ENCODE measurements at places on chromosomes 1 and 21. TPM values are rescaled to one million over a fixed set of nuclear protein-coding genes. Genes with fewer than 3 reads are reported as not detected.

GRCh38 chr1:185398022-185398421, 81.0 kb upstream of the IVNS1ABP start:
- H3K27ac ChIP-seq = no peak overlapping the region
- DNase-seq = no peak
- no peak overlapping the region for H3K4me3 ChIP-seq
- peaks cover 44% of the 10 kb centered on the region for H3K4me1 ChIP-seq

GRCh38 chr1:51945591-51945990, 44.9 kb downstream of the RAB3B start:
- H3K36me3 ChIP-seq = peaks cover 20% of the 10 kb centered on the region
- H3K4me3 ChIP-seq = no peak overlapping the region
- no peaks in the 10 kb centered on the region for H3K27me3 ChIP-seq
- peaks cover 14% of the 10 kb centered on the region for H3K4me1 ChIP-seq
- DNase-seq = no peak
- no peak overlapping the region for H3K27ac ChIP-seq

DNA sequence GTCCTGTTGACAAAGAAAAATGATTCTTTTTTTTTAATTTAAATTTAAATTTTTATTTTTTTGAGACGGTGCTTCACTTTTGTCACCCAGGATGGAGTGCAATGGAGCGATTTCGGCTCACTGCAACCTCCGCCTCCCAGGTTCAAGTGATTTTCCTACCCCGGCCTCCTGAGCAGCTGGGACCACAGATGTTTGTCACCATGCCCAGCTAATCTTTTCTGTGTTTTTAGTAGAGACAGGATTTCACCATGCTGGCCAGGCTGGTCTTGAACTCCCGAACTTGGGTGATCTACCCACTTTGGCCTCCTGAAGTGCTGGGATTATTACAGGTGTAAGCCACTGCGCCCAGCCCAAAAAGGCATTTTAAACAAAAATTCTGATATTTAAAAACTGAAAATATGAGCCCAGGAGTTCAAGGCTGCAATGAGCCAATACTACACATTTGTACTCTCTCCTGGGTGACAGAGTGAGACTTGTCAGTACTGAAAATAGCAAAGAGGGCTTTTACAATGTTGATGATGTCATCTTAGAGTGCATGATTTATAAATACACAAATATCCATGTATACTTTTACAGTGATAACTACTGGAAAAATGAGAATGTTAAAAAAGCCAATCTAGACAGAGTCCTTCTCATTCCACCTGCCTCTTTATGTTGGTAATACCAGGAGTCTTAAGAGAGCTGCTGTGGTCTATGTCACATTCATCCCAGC, 56.0 kb upstream of the STUM start:
- no peak for DNase-seq
- no peaks in the 10 kb centered on the region for H3K4me1 ChIP-seq
- no peaks in the 10 kb centered on the region for H3K36me3 ChIP-seq
- H3K27me3 ChIP-seq = peaks cover 37% of the 10 kb centered on the region
- no peak overlapping the region for H3K27ac ChIP-seq
- no peak overlapping the region for H3K4me3 ChIP-seq

DNA sequence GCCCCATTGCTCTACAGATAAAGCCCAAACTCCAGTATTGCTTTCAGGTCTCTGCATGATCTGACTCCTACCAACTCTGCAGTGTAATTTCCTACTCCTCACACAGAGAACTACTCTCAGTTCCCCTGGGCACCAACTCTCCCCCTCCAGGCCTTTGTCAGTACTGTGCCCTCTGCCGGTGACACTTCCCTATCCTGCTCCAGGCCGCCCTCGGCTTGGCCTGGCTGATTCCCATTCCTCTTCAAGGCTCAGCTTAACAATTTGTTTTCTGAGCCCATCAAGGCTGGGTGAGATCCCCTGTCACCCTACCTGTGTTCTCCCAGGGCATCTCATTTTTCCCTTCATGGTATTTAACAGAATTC, 2.6 kb downstream of the SLAMF8 start:
- H3K27ac ChIP-seq = no peak overlapping the region
- no peak overlapping the region for H3K4me3 ChIP-seq
- no peaks in the 10 kb centered on the region for H3K27me3 ChIP-seq

Gene NTRK1
- total RNA-seq = not detected

DNA sequence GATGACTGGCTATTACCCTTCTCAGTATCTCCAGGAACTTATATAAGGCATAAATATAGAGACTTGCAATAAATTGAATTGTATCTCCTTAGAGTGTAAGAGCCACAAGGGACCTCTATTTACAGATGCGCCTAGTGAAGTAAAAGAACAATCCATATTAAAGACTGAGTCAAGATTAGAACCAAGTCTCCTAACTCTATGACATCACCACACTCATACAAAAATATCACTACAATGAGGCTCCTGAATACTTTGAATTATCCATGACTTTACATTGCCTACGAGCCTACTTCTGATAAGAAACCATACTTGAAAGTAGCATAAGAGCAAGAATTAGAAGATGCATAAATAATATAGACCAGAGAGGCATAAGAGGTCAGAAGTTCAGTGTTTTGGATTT, 18.8 kb downstream of the DPYD start:
- peaks cover 4% of the 10 kb centered on the region for H3K36me3 ChIP-seq
- DNase-seq = no peak
- H3K4me3 ChIP-seq = no peak overlapping the region

DNA sequence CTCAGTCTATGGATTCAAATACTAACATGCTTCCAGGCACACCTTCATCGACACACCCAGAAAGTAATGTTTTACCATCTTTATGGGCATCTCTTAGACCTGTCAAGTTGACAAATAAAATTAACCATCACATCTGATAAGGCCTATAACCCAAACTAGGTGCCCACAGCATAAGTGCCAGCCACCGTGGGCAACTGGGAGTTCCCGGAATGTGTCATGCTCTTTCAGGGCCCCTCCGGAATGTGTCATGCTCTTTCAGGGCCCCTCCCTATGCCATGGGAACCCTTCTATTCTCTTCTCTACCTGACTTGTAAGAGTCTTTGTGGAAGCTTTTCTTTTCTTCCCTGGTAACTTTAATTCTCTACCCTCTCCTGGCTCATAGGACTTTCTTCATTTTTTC, 26.6 kb downstream of the KRTAP24-1 start:
- no peak overlapping the region for H3K4me3 ChIP-seq
- H3K27me3 ChIP-seq = no peaks in the 10 kb centered on the region
- no peaks in the 10 kb centered on the region for H3K36me3 ChIP-seq

- no peaks in the 10 kb centered on the region for H3K27me3 ChIP-seq
- H3K4me1 ChIP-seq = no peaks in the 10 kb centered on the region
- DNase-seq = no peak
These were observed 226.4 kb downstream of the S1PR1 start for GRCh38 chr1:101463195-101463594.

Gene RAP1GAP
- 1.8 TPM for total RNA-seq

DNA sequence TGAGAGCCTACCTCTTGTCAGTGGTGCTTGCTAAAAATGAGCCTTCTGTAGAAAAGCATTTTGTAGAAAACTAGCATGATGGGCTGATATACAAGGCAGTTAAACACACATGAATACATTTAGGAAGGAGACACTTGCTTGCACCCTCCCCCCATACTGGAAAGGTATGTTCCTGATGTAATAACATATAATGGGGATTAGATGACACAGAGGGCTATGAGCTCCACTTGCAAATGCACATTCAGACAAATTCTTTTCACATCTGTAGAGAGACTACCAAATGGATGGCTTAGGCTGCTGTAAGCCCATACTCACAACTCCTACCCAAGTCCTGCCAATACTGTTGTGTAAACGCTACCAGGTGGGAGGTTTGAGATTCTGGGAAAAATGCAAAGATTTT, 634.0 kb downstream of the SMYD3 start:
- H3K4me3 ChIP-seq = no peak overlapping the region
- H3K36me3 ChIP-seq = no peaks in the 10 kb centered on the region
- no peaks in the 10 kb centered on the region for H3K27me3 ChIP-seq
- peaks cover 61% of the 10 kb centered on the region for H3K4me1 ChIP-seq
- no peak overlapping the region for H3K27ac ChIP-seq
- no peak for DNase-seq

- H3K36me3 ChIP-seq = peaks cover 35% of the 10 kb centered on the region
- H3K4me3 ChIP-seq = no peak overlapping the region
- no peak for DNase-seq
- peaks cover 38% of the 10 kb centered on the region for H3K4me1 ChIP-seq
- no peaks in the 10 kb centered on the region for H3K27me3 ChIP-seq
These were observed 86.6 kb downstream of the PTBP2 start for GRCh38 chr1:96808191-96808590.

DNA sequence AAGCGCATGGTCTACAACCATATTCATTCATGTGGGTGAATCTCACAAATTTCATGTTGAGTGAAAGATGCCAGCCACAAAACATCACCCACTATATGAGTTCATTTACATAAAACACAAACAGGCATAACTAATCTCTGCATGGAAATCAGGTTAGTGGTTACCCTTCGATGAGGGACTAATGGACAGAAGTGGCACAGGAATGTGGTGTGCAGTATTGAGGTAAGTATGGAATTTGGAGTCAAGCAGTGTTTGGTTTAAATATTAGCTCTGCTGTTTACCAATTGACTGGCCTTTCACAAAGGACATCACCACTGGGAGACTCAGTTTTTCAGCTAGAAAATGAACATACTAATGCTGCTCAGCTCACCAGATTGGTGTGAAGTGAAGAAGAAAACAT, 24.2 kb downstream of the CCDC185 start:
- no peak for DNase-seq
- peaks cover 19% of the 10 kb centered on the region for H3K27me3 ChIP-seq
- H3K27ac ChIP-seq = no peak overlapping the region
- no peaks in the 10 kb centered on the region for H3K36me3 ChIP-seq
- H3K4me1 ChIP-seq = no peaks in the 10 kb centered on the region

DNA sequence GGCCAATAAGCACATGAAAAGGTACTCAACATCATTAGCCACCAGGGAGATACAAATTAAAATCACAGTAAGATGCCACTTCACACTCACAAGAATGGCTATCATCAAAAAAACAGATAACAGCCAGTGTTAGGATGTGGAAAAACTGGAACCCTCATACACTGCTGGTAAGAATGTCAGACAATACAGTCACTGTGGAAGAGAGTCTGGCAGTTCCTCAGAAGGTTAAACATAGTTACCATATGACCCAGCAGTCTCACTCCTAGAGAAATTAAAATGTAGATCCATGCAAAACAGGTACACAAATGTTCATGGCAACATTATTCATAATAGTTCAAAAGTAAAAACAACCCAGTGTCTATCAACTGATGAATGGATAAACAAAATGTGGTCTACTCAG, 33.3 kb downstream of the LDLRAD1 start:
- no peaks in the 10 kb centered on the region for H3K36me3 ChIP-seq
- DNase-seq = no peak
- no peak overlapping the region for H3K27ac ChIP-seq
- H3K4me1 ChIP-seq = peaks cover 10% of the 10 kb centered on the region
- no peak overlapping the region for H3K4me3 ChIP-seq
- H3K27me3 ChIP-seq = no peaks in the 10 kb centered on the region

DNA sequence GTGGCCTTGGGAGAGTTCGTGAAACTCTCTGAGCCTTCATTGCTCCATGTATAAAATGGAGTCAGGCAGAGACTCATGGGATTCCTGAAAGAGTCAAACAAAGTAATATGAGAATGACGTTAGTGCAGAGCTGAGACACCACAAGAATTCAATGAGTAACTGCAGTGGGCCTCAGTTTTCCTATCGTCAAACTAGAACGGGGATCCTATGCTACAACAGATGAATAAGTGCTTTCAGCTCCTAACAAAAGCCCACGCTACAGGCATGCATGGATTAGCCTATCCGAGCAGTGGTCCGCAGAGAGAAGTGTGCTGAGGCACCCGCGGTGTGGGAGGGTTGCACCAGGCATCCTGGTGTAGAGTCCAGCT, 124.7 kb downstream of the SYF2 start:
- H3K27ac ChIP-seq = no peak overlapping the region
- H3K36me3 ChIP-seq = peaks cover 3% of the 10 kb centered on the region
- no peak overlapping the region for H3K4me3 ChIP-seq
- H3K27me3 ChIP-seq = peaks cover 25% of the 10 kb centered on the region
- no peaks in the 10 kb centered on the region for H3K4me1 ChIP-seq

- H3K4me3 ChIP-seq = no peak overlapping the region
- no peak for DNase-seq
- no peak overlapping the region for H3K27ac ChIP-seq
- peaks cover 1% of the 10 kb centered on the region for H3K36me3 ChIP-seq
These were observed 31.0 kb upstream of the IL19 start for GRCh38 chr1:206739411-206740076.

- peaks cover 20% of the 10 kb centered on the region for H3K4me1 ChIP-seq
- H3K27me3 ChIP-seq = no peaks in the 10 kb centered on the region
- H3K36me3 ChIP-seq = peaks cover 5% of the 10 kb centered on the region
- no peak overlapping the region for H3K4me3 ChIP-seq
- no peak overlapping the region for H3K27ac ChIP-seq
These were observed 74.8 kb downstream of the FNBP1L start for GRCh38 chr1:93522721-93523120.

GRCh38 chr1:199010492-199010891, 371.7 kb downstream of the PTPRC start:
- H3K27ac ChIP-seq = no peak overlapping the region
- H3K27me3 ChIP-seq = no peaks in the 10 kb centered on the region
- peaks cover 27% of the 10 kb centered on the region for H3K4me1 ChIP-seq
- H3K36me3 ChIP-seq = no peaks in the 10 kb centered on the region
- DNase-seq = no peak
- H3K4me3 ChIP-seq = no peak overlapping the region

Gene ANKRD45
- not detected for total RNA-seq

Gene SYT6
- not detected for total RNA-seq

Gene NHLH1
- total RNA-seq = 0.18 TPM

- no peak for DNase-seq
- H3K36me3 ChIP-seq = no peaks in the 10 kb centered on the region
- H3K4me3 ChIP-seq = no peak overlapping the region
- no peak overlapping the region for H3K27ac ChIP-seq
- no peaks in the 10 kb centered on the region for H3K27me3 ChIP-seq
These were observed 989.5 kb downstream of the MRPL39 start for GRCh38 chr21:24617819-24618218.

GRCh38 chr1:173210283-173210682, 3.2 kb upstream of the TNFSF4 start:
- no peak overlapping the region for H3K4me3 ChIP-seq
- H3K27ac ChIP-seq = no peak overlapping the region
- no peak for DNase-seq
- H3K4me1 ChIP-seq = peaks cover 15% of the 10 kb centered on the region
- H3K36me3 ChIP-seq = no peaks in the 10 kb centered on the region

Gene RHD
- not detected for total RNA-seq

Gene RGS21
- not detected for total RNA-seq

DNA sequence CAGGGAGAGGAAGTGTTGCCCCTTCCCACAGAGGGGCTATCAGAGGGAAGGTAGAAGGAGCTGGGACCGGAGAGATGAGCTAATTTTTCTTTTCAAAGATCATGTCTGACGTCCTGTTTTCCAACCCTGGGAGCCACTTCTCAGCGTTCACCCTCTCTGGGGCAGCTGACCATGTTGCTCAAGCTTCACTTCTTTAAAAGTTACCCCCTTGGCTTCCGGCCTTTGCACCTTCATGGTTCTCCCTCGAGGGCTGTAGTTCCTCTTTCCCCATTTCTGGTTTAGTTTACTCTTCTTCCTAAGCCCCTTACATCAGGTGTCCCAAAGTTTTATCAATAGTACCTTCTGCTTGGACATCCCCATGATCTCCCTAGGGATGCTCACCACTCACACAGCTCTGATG, 23.8 kb upstream of the CSF1 start:
- H3K36me3 ChIP-seq = no peaks in the 10 kb centered on the region
- DNase-seq = no peak
- H3K27me3 ChIP-seq = no peaks in the 10 kb centered on the region
